ENCODE measurements at places on chromosomes 1 and 21.
A peak's percentile ranks its signal among the peaks of the same experiment; 100 is the strongest.

GRCh38 chr1:218273762-218274479 lies 11.2 kb upstream of the RRP15 start:
- no peak for DNase-seq

DNA sequence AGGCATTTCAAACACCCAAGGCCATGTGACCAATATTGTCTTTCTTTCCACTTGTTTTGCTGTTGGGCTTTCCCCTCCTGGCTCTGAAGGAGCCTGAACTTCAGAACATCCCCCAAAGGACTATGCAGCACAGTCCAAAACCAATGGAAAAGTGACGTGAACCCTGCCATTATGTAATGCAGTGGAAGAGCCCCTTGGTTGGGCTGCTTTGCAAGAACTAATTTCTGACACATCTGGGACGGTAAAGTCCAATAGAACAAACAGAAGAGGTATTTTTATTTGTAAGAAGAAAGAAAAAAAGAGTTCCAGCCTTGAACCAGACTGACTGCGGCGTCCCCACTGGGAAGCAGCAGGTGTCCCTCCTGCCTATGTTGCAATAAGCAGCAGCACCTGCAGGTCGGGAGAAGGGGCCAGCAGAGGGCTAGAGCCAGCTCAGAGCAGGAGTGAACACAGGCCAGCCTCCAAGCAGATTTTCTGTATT lies 116.7 kb downstream of the CDC7 start:
- DNase-seq: no peak

GRCh38 chr1:196034080-196034706 lies 574.0 kb downstream of the KCNT2 start:
- no peak for DNase-seq

DNA sequence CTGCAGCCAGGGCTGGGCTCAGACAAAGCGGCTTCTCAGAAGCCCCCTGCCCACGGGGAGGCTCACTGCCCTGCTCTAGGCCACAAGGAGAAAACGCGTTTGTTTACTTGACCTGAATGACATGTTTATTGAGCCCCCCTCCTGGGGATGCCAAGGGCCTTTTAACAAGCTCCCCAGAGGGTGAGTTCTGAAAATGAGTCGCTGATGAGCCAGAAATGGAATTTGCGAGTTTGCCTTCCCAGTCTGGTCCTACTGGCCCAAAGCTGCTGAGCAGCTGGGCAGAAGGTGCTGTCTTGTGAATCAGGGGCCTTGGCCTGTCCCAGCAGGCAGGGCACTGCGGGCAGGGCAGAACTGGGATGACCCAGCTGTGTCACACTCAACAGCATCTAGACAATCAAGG lies 120.6 kb downstream of the SYF2 start:
- no peak for DNase-seq

DNA sequence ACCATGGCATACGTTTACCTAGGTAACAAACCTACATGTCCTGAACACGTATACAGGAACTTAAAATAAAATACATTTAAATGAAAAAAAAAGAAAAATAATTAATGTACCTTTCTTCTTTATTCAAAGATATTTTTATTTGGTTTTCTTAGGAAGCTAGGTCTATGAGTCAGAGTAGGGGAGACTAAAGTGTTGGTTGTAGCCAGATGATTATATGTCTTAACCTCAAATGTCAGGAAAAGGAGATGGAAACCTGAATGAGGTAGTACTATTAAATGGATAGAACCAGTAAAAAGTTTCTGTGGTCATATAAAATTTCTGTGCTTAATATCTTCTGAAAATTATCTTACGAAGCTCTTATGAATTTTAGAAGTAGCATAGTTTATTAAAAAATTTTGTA lies 275.8 kb downstream of the KCTD3 start:
- no peak for DNase-seq

GRCh38 chr1:62175568-62176179 lies 19.0 kb upstream of the L1TD1 start:
- peak; percentile 16 for DNase-seq

GRCh38 chr1:50976890-50977574 lies 7.0 kb downstream of the CDKN2C start:
- DNase-seq: peak; percentile 69

DNA sequence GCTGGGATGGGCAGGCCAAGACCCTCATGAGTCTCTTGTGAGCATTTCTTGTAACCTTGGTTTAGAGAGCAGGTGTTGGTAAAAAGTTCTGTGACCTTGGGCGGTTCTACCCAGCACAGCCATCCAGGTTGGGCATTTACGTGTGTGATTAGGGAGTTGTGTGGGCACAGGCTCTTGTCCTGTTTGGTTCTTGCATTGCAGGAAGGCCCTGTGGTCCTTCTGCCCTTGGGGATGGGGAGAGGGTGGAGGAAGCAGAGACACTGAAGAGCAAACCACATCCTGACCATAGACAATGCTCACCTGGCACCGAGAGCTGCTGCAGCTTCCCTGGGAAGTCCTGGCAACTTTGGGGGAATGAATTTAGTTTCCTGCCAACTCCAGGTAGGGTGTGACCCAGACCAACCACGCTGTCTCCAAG lies 25.6 kb downstream of the RNF187 start:
- no peak for DNase-seq

GRCh38 chr1:19596065-19596713 lies 47.9 kb upstream of the NBL1 start:
- peak; percentile 6 for DNase-seq

DNA sequence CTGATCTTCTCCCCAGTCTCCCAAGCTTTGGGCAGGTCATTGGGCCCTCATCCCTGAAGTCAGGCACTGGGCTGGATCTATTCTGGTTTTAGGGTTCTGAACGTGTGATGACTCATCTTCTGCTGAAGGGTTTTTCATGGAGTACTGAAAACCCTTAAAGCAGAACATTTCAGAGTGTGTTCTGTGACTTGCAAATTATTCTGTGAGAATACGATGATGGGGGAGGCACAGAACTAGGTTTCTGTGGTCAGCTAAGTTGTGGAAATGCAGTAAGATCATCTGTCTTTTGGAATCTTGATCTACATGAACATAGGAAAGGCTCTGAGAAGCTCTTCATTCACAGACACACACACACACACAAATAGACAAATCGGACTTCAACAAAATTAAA lies 46.2 kb downstream of the NAV1 start:
- no peak for DNase-seq

DNA sequence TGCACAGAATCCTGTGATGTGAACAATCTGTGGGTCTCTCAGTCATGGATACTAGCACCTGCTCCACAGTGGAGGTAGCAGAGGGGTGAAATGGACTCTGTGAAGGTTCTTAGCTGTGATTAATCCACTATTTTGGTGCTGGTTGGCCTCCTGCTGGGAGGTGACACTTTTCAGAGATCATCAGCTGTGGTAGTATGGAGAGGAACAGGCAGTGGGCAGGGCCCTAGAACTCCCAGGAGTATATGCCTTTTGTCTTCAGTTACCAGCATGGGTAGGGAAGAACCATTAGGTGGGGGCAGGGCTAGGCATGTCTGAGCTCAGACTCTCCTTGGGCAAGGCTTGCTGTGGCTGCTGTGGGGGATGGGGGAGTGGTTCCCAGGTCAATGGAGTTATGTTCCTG lies 54.0 kb upstream of the KCNJ15 start:
- no peak for DNase-seq

DNA sequence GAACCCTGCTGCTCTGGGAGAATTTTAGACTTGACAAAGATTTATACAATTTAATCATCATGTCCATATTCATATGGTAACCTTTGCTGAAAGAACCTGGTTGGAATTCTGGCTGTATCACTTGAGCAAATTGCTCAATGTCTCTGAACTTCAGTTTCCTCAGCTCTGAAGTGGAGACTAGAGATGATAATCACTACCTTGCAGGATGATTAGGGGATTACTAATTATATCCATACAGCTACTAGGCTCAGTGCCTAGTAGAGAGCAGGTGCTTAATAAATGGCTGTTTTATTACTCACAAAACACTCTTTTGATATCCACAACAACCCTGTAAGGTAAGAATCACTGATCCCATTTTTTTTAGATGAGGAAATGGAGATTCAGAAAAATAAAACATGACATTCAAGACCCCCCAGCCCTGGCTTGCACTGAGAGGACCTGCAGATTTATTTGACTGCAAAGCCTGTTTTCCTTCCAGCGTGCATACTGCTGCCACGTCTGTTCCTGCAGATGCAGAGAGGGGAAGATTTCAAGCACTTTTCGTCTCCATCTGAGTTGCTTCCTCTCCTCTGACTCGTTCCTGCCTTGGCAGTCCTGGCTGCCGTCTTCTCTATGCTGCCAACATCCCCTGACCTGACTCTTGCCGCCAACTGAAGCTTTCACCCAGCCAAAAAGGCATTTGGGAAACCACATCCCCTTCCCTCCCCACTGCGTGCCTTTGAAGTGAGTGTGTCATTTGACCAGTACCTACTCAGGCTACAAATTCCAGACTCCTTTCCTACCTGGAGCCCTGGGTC lies 203.0 kb downstream of the PLPP3 start:
- DNase-seq: no peak

DNA sequence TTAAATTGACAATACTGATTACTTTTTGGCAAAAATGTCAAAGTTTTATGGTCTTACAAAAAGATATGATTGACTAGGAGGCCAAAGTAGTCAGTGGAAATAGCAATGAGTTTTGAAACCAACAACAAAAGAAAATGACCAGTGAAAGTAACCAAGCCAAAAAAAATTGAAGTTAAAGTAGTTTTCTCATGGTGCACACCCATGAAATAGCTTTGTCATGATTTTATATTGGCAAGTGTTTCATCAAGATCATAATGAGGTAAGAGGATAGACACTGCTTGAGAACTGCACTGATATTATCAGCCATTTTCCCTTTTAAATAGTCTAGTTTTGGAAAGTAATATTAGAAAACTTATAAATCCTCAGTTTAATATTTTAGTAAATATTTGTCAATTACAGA lies 206.2 kb upstream of the ADAMTS5 start:
- DNase-seq: no peak

DNA sequence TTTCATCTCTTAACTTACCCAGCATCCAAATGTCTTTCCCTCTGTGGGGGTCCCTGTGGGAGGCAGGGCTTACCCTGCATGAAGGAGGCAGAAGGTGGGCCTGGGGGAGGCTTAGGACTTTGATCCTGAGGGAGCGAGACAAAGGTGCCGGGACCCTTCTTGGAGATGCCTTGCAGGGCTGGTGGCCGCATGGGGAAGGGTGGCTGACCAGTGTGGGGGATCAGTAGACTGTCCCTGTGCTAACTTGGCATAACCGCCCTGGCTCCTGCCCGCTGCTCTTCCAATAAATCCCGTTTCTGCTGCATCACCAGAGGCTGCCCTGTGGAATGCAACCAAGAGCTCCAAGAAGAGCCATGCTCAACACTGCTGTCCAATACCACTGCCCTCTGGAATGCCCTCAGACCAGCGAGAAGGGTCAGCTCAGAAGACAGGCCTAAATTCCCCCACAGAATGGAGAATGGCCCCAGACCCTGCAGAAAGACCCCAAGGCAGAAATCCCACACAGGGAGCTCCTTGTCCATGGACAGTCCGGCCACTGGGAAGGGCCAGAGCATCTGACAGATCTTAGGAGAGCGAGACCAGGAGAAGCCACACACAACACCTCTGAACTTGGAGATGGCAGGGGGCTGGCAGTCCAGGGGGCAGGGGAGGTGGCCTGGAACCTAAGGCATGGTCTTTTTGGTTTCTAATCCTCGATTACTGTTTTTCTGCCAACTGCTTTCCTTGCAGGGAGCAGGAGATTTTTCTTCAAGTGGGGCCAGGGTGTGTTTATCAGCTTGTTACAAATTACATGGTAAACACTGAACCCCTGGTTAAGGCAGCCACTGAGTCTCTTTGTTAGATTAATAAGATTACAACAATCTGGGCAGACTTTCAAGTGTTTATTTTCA lies 46.7 kb upstream of the DMRTB1 start:
- DNase-seq: no peak

DNA sequence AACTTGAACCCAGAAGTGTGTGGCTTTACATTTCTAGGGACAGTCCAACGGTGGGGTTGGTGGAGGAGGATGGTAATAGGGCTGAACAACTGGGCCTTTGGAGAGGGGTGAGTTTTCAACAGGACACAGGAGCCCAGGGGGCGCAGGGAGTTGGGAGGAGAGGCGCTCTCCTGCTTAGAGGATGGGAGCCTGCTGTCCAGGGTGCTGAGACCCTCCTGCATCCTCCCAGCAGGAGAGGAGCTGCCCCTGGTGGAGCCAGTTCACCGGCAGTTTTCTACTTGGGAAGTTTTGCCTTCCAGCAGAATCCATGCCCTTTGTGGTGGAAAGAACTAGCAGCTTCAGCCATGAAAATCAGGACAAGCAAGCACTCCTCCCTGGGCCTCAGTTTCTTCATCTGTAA lies 8.6 kb downstream of the KCNC4 start:
- DNase-seq: no peak

GRCh38 chr1:230816018-230816417 lies 52.3 kb downstream of the C1orf198 start:
- no peak for DNase-seq

DNA sequence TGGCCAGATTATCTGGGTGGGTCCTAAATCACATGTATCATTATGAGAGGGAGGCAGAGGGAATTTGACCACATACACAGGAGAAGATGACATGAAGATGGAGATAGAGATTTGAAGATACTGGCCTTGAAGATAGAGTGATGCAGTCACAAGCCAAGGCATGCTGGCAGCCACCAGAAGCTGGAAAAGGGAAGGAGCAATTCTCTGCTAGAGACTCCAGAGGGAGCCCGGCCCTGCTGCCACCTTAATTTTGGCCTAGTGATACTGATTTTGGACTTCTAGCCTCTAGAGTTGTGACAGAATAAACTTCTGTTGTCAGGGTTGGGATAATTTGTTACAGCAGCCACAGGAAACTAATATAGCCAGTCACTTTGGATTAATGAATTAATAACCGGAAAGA lies 2.2 kb upstream of the PRDM2 start:
- no peak for DNase-seq

GRCh38 chr1:57843760-57844159 lies 419.9 kb upstream of the DAB1 start:
- no peak for DNase-seq

DNA sequence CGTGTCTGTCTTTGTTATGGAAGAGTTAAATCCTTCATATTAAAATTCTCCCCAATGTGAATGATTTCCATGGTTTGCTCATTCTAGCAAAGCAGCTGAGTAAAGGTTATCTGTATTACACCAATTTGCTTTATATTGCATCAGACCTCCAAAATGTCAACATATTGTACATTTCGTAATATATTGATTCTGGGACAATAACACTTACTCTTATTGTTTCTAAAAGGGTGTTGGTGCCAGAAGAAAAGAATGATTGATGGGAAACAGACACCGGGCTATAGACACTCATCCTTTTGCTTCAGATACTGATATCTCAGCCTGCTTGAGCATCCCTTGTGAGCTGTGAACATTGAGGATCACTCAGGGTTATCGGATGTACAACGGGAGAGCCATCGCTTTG lies 7.0 kb downstream of the NTNG1 start:
- no peak for DNase-seq

DNA sequence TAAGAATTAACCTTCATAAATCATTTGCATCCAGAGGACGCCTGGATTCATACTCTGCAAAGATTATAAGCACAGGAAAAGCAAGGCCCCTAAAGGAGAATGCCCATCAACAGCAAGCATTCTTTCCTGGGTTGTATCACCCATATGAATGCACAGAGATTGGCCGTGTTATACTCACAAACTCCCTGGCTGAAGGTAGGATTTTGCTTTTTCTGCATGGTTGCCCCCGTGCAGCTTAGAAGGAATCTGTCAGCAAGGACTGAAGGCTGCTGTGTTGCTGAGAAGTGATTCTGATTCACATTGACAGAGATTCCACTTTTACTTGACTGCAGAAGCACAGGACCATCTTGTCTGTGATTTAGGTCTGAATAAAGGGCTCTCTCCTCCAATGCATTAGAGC lies 283.0 kb downstream of the LRRIQ3 start:
- DNase-seq: no peak

- DNase-seq: no peak
Observed at GRCh38 chr1:67559222-67559700, 125.7 kb upstream of the GADD45A start.
